ENCODE measurements at places on chromosomes 4 and X.

DNA sequence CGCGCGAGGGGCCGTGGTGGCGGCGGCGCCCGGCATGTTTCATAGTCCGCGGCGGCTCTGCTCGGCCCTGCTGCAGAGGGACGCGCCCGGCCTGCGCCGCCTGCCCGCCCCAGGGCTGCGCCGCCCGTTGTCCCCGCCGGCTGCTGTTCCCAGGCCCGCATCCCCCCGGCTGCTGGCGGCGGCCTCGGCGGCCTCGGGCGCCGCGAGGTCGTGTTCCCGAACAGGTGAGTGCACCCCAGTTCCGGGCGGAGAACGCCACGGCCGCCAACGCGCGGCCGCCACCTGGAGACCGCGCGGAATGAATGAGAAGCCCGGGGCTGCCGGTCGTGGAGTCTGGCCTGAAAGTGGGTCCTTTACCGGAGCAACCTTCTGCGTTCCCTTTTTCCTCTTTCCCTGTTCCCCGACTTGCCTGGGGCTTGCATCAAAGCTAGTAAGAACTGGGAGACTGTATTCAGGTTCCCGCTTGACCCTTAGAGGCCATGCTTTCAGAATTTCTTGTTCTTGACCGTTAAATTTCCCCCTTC is 429 bp downstream of the NOCT start:
- DNase-seq, result peak; percentile 58

GRCh38 chrX:150769408-150769807 is 76.2 kb downstream of the MTMR1 start:
- DNase-seq, result no peak

GRCh38 chrX:133669214-133669613 is 253.9 kb upstream of the GPC4 start:
- DNase-seq, result no peak

DNA sequence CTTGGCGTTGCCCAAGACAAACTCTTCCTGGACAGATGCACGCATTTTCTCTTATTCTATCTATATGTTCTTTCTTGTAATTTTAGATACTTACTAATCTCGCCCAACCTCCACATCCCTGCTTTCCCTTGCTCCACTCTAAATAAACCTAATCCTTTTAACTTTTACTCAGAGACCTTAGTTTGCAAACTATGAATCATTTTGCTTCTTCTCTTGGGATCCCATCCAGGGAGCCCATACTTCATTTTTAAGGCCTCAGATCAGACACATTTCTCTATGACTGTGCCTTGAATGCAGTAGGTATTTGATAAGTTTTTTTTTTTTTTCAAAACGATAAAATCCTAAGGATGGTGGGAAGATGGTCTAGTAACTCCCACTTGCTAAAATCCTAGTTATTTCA is 353.8 kb upstream of the HAND2 start:
- no peak for DNase-seq

- DNase-seq, result no peak
Measured at GRCh38 chr4:147830102-147830463, 98.2 kb downstream of the ARHGAP10 start.

All from KBM-7 (cell line).